Stomach (tissue), 19 donors: ENCODE measurements at places on chromosomes 1 and 21. TPM values are rescaled to one million over a fixed set of nuclear protein-coding genes. Genes with fewer than 3 reads are reported as not detected.

The FAM72C gene
- not detected for total RNA-seq

The OR2L5 gene
- not detected for total RNA-seq

The CCDC30 gene
- total RNA-seq = 0.87 TPM

The CD84 gene
- 6.1 TPM for total RNA-seq

The S100A7 gene
- total RNA-seq = not detected

The COL18A1 gene
- total RNA-seq = 212 TPM

DNA sequence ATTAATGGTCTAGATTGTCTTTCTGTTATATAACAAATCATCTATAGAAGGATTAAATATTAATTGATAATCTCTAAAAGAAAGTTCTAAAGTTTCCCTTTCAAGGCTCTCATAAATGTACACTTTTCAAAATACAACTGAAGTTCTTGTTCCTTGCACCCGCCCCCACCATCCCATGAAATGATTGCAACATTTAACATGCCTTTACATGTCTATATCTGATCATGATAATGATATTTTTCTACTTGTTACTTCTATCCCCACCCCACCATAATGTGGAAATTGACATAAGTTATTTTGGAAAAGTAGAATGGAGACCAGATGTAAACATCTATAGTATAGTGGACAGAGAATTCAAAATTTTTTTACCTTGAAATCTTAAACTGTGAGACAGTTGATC, 186.6 kb downstream of the NTNG1 start:
- no peaks in the 10 kb centered on the region for H3K36me3 ChIP-seq
- DNase-seq = no peak
- H3K4me3 ChIP-seq = no peak overlapping the region
- no peaks in the 10 kb centered on the region for H3K27me3 ChIP-seq
- H3K4me1 ChIP-seq = no peaks in the 10 kb centered on the region
- no peak overlapping the region for H3K27ac ChIP-seq

- H3K36me3 ChIP-seq = peaks cover 67% of the 10 kb centered on the region
- H3K27me3 ChIP-seq = no peaks in the 10 kb centered on the region
- no peaks in the 10 kb centered on the region for H3K4me1 ChIP-seq
- no peak for DNase-seq
- H3K4me3 ChIP-seq = no peak overlapping the region
Measured at GRCh38 chr1:206930210-206930798, 8.6 kb upstream of the FCMR start.

DNA sequence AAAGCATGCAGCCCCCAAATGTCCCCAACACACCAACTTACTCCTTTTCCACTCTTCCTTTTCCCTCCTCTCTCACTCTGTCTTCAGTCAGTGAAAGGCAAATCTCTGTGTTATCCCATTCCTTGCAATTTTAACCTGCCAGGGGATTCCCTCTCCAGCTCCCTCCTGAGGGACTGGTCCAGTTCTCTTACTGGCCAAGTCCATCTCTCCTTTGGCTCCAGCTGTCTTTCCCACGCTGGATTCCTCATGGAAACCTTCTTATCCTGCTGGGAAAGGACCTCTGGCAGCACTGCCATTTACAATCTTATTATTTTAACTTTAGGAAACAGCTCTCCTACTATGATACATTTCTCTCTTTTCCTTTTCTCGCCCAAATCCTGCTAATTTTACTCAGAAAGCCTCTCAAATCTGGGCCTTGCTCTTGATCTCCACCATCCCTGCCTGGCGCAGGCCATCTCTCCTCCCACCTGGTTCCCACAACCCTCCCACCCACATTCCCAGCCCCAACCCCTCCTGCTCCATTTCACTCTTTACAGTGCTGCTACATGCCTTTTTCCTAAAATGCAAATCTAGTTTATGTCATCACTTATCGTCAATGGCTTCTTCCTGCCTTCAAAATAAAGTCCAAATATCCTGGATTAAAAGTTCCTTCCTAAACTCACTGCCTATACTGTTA, 72.7 kb upstream of the CNN3 start:
- H3K4me3 ChIP-seq = no peak overlapping the region
- H3K36me3 ChIP-seq = no peaks in the 10 kb centered on the region
- DNase-seq = no peak
- no peak overlapping the region for H3K27ac ChIP-seq
- no peaks in the 10 kb centered on the region for H3K4me1 ChIP-seq
- no peaks in the 10 kb centered on the region for H3K27me3 ChIP-seq

GRCh38 chr1:172700556-172700955, 41.7 kb downstream of the FASLG start:
- H3K27me3 ChIP-seq = no peaks in the 10 kb centered on the region
- no peak overlapping the region for H3K4me3 ChIP-seq
- no peaks in the 10 kb centered on the region for H3K36me3 ChIP-seq
- no peaks in the 10 kb centered on the region for H3K4me1 ChIP-seq

DNA sequence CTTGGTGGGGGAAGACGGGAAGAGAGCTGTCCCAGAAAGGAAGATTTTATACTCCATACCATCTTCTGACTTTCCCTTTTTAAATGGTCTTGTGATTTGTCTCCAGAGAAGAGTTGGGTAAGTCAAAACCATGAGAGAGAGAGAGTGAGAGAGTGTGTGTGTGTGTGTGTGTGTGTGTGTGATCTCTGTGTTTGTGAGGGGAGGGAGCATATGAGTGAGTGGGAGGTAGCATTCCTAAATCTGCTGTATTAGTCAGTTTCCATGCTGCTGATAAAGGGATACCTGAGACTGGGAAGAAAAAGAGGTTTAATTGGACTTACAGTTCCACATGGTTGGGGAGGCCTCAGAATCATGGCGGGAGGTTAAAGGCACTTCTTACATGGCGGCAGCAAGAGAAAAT, 102.0 kb upstream of the VANGL1 start:
- DNase-seq = no peak
- H3K4me1 ChIP-seq = no peaks in the 10 kb centered on the region
- H3K4me3 ChIP-seq = no peak overlapping the region

- peaks cover 6% of the 10 kb centered on the region for H3K4me1 ChIP-seq
- peak overlapping the region; percentile 49 for H3K27ac ChIP-seq
- no peak for DNase-seq
- peaks cover 65% of the 10 kb centered on the region for H3K27me3 ChIP-seq
- peak overlapping the region; percentile 41 for H3K4me3 ChIP-seq
Measured at GRCh38 chr1:46533179-46533864, 18.1 kb downstream of the KNCN start.

DNA sequence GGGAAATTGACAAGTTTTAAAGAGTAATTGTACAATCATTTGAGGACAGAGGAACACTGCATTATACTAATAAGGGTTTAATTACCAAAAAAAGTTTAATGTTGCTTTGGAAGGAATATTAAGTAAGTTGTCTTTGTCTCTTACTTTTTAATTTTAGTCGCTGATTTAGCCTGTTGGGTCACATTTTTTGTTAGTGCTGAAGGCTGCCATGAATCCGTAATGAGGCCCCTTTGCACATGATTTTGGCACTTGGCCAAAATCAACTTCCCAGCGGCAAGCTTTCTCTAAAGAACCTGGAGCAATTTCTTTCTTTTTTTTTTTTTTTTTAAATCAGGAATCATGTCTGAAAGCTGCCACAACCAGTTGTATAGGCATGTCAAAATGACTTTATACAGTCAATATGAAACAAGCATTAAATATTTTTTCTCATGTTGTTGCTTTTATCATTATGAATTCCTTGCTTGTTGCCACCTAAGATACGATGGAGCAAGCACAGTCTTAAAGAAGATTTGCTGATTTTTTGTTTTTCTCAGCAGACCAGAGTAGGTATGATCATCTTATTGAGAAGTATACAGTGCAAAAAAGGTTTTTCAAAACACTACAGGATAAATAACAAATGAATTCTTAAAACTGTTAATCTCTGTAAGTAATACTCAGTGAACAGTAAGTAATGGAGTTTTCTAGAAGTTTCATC, 690.4 kb downstream of the USP25 start:
- H3K4me3 ChIP-seq = peak overlapping the region; percentile 35
- H3K27ac ChIP-seq = peak overlapping the region; percentile 80
- no peaks in the 10 kb centered on the region for H3K36me3 ChIP-seq
- peaks cover 55% of the 10 kb centered on the region for H3K4me1 ChIP-seq

- DNase-seq = peak; percentile 46
- no peak overlapping the region for H3K4me3 ChIP-seq
- no peak overlapping the region for H3K27ac ChIP-seq
Measured at GRCh38 chr1:226609836-226610455, 61.4 kb downstream of the STUM start.

- H3K4me3 ChIP-seq = no peak overlapping the region
- H3K4me1 ChIP-seq = no peaks in the 10 kb centered on the region
- no peak for DNase-seq
- H3K27me3 ChIP-seq = no peaks in the 10 kb centered on the region
- no peaks in the 10 kb centered on the region for H3K36me3 ChIP-seq
Measured at GRCh38 chr21:40200126-40200525, 332.9 kb downstream of the PCP4 start.

DNA sequence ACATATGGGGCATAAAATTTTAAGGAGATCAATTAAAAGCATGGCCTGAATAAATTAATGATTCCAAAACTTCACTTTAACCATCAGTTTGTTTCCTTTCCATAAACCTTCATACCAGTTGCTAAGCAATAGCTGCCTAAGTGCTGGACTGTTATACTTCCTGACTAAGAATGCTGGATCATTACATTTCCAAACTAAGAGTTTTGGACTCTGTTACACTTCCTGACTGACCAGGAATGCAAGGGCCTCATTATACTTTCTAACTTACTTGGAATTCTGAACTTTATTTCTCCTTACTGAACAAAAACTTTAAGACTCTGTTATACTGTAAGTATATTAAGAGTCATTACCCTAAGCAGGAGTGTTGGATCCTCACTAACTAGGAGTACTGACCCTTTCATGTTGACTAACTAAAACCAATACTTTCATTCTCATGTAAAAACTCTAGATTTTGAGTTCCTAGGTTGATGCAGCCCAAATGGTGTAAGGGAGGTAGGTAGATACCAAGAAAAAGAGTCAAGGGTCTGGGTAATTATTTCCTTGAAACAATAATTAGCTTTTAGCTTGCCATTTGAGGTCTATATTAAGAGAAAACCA, 118.2 kb downstream of the FAF1 start:
- H3K4me3 ChIP-seq = no peak overlapping the region
- no peaks in the 10 kb centered on the region for H3K4me1 ChIP-seq
- DNase-seq = no peak
- no peaks in the 10 kb centered on the region for H3K27me3 ChIP-seq
- no peak overlapping the region for H3K27ac ChIP-seq

GRCh38 chr1:103514920-103515503, 10.5 kb upstream of the RNPC3 start:
- H3K27me3 ChIP-seq = no peaks in the 10 kb centered on the region
- H3K4me3 ChIP-seq = no peak overlapping the region
- DNase-seq = no peak
- H3K27ac ChIP-seq = no peak overlapping the region
- H3K36me3 ChIP-seq = no peaks in the 10 kb centered on the region
- H3K4me1 ChIP-seq = no peaks in the 10 kb centered on the region

GRCh38 chr1:220338759-220339158, 66.5 kb upstream of the RAB3GAP2 start:
- no peaks in the 10 kb centered on the region for H3K36me3 ChIP-seq
- no peak overlapping the region for H3K27ac ChIP-seq
- no peak for DNase-seq
- no peak overlapping the region for H3K4me3 ChIP-seq
- no peaks in the 10 kb centered on the region for H3K27me3 ChIP-seq

DNA sequence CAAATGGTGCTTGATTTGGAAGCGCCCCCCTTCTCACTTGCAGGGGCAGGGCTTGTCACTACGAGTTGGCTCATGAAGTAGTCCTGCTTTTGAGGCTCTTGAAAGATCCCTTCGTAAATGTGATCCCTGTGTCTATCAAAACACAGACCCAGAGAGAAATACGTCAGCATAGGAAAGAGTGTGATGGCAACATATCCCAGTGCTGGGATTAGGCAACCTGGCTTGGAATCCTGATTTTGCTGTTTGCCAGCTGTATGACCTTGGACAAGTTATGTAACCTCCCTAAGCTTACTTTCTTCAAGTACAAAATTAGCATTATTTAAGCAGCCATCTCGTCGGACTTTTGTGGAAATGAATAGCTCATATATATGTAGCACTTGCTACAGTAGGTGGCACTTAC, 228.4 kb downstream of the ATG4C start:
- no peak overlapping the region for H3K27ac ChIP-seq
- DNase-seq = no peak
- no peak overlapping the region for H3K4me3 ChIP-seq
- H3K27me3 ChIP-seq = no peaks in the 10 kb centered on the region
- no peaks in the 10 kb centered on the region for H3K4me1 ChIP-seq

- no peaks in the 10 kb centered on the region for H3K27me3 ChIP-seq
- no peak for DNase-seq
- no peaks in the 10 kb centered on the region for H3K4me1 ChIP-seq
- H3K36me3 ChIP-seq = no peaks in the 10 kb centered on the region
Measured at GRCh38 chr1:101465941-101466340, 229.1 kb downstream of the S1PR1 start.

- H3K4me1 ChIP-seq = no peaks in the 10 kb centered on the region
- H3K36me3 ChIP-seq = no peaks in the 10 kb centered on the region
- no peaks in the 10 kb centered on the region for H3K27me3 ChIP-seq
- no peak overlapping the region for H3K4me3 ChIP-seq
- DNase-seq = no peak
- no peak overlapping the region for H3K27ac ChIP-seq
Measured at GRCh38 chr1:90476994-90477393, 240.1 kb downstream of the BARHL2 start.

GRCh38 chr1:180945551-180945950, 32.9 kb downstream of the KIAA1614 start:
- no peak overlapping the region for H3K4me3 ChIP-seq
- no peaks in the 10 kb centered on the region for H3K4me1 ChIP-seq
- no peak for DNase-seq
- H3K27ac ChIP-seq = no peak overlapping the region

DNA sequence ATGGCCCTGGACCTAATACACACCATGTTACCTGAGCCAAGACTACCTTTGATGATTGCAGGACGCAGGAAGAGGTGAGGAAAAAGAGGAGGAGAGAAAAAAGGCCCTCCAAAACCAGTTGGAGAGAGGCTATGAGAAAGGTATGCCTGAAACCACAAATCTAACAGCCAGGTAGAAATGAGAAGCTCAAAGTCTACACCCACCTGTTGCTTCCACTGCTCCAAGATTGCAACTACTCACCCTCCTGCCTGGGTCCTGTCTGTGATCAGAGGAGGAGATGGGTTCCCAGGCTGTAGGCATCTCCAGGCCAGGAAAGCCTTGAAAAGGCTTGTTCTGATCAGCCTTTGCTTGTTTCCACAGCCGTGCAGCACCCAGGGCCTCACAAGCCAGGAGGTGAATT, 307.8 kb upstream of the USP24 start:
- H3K27me3 ChIP-seq = no peaks in the 10 kb centered on the region
- H3K27ac ChIP-seq = no peak overlapping the region
- H3K36me3 ChIP-seq = no peaks in the 10 kb centered on the region
- no peak overlapping the region for H3K4me3 ChIP-seq
- no peaks in the 10 kb centered on the region for H3K4me1 ChIP-seq
